ENCODE measurements at places on chromosomes 3 and 15. TPM values are rescaled to one million over a fixed set of nuclear protein-coding genes. Genes with fewer than 3 reads are reported as not detected.

- DNase-seq, result no peak
These were observed 176.2 kb upstream of the TPM1 start for GRCh38 chr15:62866366-62866765.

GRCh38 chr3:24845524-24846155, 351.0 kb upstream of the THRB start:
- no peak for DNase-seq

- no peak for DNase-seq
These were observed 53.7 kb downstream of the PIK3CB start for GRCh38 chr3:138781012-138781470.

DNA sequence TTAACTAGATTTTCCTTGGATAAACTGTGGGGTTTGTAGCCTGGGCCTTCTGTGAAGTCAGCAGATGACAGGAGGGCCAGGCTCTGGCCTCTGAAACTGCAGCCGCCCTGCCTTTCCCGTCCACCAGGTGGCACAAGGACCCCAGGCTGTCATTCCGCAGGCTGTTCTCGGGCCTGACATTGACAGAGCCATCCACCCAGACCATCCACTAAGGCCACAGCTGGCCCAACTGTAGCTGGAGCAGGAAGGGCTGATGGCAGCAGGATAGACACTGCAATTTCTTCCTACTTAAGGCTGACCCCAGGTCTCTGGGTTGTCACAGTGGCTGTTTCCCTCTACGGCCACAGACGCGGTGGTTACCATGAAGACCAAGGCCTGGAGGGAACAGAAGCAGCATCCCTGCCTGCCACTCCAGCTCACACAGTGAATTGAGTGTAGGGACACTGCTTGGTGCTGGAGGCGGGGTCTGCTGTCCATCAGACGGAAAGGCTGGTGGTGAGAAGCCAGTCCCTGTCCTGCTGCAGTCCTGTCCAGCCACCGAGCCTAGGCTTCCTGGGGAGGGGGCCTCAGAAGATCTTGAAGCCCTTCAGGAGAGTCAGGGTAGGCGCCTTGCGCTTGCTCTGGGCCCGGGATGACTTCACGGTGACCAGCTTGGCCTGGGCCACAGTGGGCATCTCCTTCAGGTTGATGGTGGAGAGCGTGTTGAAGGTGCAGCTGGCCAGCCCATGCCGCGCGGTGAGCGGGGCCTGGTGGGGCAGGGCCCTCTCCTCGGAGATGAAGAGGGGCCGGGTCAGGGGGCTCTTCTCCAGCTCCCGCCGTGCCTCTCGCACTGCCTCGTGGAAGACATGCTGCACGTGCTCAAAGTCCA, 9.4 kb downstream of the SLC51B start:
- DNase-seq, result peak; percentile 89

GRCh38 chr15:63372753-63373152, 8.9 kb downstream of the CA12 start:
- no peak for DNase-seq

The ITIH1 gene
- 0.04 TPM for total RNA-seq

Measured in SJCRH30 (cell line).